ENCODE measurements at places on chromosomes 4 and X.

DNA sequence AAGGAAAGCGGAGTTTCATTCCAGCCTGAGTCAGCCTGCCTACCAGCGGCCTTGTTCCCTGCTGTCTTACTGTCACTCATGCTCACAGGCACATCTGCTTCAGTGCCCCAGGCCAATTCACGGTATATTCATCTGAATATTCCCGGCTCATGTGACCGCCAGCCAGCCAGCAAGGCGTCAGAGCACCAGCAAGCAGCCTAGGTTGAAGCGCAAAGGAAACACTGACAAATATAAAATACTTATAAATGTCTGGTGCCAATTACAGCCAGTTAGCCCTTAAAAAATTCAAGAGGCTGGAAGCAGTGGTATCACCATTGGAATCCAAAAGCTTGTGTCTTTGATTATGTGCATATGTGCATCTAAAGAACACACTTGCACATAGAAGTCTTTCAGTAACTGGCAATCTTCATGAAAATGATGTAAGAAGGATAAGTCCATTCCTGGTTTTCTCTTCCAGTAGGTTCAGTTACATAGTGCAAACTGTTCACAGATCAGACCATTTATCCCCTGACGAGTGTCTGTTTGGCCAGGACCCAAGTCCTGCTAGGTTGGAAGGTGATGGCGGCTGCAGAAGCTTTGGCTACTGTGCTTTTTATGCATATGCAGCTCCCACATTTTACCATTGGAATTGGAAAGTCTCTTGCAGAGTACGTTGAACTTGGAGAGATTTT lies 61.3 kb downstream of the LUZP4 start:
- no peak for DNase-seq

- DNase-seq: no peak
Observed at GRCh38 chr4:24472161-24472510, 112.2 kb downstream of the DHX15 start.

DNA sequence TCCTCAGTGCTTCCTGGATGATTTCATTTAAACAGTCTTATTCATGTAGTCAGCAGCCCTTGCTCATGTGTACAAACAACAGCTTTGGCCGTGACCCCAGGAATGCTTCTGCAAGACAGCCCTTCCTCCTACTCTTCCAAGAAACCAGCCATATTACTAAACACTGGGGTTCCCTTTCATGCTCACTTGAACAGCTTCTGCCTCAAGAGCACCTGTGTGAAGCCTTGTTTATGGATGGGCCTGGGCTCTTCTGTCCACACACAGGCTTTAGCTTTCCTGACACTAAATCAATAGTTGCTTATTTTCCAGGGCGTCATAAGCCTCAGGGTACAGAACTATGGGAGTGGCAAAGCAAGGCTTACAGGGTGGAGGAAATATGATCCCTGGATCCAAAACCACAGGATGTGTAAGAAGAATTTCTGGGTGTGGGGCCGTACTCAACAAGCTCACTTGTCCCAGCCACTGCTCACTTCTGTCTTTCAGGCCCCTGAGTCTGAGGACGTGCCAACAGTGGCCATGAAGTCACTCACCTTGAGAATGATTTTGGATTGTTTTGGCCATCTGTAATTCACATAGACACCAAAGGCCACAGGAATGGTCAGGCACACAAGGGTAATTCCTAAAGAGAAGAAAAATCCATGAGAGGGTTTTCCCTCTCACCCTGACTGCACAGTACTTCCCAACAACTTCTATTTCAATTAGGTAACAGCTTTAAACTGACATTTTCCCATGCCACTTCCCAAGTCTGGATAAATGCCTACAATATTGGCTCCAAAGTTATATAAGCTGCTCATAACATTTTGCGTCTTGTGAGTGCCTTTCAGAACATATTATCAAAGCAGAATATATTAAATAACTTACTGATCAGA lies 17.7 kb downstream of the SLC10A6 start:
- no peak for DNase-seq

DNA sequence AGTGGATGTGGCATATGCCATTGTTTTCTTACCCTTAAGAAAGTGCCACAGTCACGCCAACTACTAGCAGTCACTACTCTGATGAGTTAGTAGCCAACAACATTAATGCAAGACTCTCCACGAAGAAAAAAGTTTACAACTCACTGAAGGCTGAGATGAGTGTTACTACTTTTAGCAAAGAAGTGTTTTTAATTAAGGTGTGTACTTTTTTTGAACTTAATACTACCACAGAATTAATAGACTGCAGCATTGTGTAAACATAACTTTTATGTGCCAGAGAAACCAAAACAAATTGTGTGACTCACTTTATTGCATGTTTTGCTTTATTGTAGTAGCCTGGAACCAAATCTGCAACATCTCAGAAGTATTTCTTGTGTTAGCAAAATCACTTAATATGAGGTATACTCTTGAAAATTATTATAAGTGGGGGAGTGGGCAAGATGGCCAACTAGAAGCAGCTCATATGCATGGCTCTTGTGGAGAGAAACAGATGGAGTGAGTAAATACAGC lies 2.2 kb upstream of the UGT2B4 start:
- no peak for DNase-seq

GRCh38 chr4:42326040-42326439 lies 71.2 kb upstream of the SHISA3 start:
- no peak for DNase-seq

DNA sequence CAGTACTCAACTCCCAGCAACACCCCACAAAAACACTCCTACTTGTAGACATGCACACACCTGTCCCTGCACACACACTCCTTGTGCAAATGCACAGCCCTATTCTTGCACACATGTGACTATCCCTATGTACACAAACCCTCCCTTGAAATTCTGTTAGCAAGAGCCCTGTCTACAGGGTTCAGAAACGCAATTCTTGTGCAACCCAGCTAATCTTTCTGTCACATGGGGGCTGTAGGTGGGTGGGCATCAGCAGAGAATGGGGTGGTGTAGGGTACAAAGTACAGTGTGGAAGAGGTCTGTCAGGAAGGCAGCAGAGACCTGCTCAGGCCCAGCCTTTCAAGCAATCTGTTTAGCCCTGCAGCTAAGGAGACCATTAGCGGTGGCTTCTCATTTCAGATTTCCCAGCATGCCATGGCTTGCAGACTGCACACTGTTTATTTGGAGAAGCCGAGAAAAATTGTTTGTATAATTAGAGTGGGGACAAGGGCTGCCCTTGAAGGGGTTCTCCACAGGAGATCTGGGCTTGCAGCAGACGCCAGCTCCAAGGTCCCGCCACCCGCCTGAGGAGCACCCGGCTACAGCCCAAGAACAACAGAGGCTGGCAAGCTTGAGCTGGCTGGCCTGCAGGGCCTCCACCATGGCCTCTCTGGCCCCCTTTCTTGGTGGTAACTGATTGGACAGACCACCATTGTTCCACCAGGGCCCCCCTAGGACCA lies 144.0 kb upstream of the PJA1 start:
- DNase-seq: no peak

DNA sequence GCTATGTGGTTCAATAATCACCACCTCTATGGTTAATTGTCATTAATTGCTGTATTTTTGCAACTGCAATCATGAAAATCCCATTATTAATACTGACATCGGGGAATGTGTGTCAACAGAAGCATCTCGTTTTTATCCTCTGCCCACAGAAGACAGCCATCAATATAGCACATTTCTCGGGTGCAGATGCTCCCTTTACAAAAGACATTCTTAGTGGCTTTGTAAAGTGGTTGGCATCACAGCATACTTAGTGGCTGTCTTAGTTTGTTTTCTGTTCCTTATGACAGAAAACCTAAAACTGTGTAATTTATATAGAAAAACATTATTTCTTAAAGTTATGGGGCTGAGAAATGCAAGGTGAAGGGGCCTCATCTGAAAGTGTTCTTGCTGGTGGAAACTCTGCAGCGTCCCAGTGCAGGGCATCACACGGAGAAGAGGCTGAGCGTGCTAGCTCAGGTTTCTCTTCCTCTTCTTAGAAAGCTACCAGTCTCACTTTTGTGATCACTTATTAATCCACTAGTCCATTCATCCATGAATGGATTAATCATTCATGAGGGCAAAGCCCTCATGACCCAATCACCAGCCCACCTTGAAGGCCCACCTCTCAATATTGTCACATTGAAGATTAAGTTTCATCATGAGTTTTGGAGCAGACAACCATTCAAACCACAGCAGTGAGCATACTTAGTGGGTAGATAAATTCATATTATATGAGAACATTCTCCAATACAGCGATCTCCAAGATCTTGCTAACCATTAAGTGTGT lies 1067.7 kb upstream of the PABPC4L start:
- DNase-seq: no peak

DNA sequence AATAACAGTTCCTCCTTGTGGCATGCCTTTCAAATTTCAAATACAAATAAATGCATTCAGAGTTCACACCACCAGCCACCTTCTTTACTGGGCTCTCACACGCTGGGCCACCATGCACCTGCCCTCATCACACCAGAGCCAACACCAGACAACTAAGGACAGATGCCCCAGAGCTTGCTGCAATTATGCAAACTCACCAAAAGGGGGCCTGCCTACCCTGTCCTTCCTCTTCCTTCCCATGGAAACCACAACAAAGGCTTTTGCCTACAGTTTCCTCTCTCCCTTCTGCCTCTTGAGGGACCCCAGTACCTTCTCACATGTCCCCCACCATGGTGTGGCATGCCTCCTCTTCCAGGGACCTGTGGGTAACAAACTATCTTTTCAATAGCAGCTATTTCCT lies 1333.9 kb upstream of the TENM3 start:
- no peak for DNase-seq

- no peak for DNase-seq
Observed at GRCh38 chr4:117328333-117328732, 243.0 kb upstream of the TRAM1L1 start.

Data from activated CD8-positive, alpha-beta T cell treated with anti-CD3 and anti-CD28 coated beads, Interleukin-2, amount 10 ng/mL, durations not matched to agents 7 days and 5 days (primary cell).